Stimulated activated CD8-positive, alpha-beta memory T cell treated with anti-CD3 and anti-CD28 coated beads, Interleukin-4, amount 100 ng/mL, for 4 hours (primary cell): ENCODE measurements at places on chromosomes 7 and 10.

GRCh38 chr10:46017733-46018132, 12.7 kb downstream of the NCOA4 start:
- DNase-seq, result no peak

GRCh38 chr7:119826547-119826946, 446.4 kb upstream of the KCND2 start:
- no peak for DNase-seq

DNA sequence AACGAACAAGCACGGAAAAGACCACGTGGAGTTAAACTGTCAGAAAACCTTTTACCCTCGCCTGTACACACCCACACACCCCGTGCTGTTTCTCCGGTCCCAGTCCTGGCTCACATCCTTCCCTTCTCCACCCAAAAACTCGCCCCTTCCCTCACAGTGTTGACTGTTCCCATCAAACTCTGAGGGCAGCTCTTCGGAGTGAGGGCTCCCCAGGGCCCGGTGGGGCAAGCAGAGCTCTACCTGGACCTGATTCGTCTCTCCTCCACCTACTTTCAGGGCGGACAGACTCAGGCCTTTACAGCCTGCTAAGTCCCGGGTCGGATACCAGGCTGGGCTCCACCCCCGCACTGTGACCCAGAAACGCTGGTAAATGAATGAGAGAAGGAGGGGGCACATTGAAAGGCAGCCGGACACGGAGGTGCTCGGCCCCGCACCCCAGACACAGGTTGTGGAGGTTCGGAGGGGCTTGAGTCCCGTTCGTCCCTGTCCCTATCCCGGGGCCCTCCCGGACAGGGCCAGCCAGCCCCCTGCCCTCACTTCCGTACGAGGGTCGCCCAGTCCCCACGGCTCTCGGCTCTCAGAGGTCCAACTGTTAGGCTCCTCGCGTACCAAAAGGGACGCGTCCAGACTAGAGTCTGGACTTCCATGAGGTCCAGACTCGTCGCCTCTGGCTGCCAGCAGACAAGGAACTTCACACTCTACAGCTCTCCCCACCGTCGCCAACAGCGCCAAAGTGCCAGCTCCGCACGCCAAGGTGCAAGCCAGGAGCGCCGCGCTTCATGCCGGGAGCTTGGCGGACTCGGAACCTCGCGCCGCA, 31.7 kb upstream of the ASL start:
- no peak for DNase-seq

DNA sequence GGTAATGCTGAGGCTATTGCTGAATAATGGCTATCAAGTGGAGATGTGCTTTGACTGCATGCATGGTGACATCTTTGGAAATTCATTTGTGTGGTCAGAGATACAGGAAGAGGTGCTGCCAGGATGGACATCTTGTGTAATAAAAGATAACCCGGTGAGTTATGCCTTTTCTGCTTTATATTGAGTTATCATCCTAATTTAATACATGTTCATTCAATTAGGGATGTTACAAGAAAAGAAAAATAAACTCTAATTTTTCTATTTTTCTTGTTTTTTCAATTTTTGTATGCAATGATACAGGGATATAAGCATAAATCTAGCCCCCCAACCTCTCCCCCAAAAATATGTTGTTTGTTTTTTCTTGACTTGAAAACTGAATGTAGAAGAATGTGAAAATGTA, 26.4 kb upstream of the LMOD2 start:
- no peak for DNase-seq

GRCh38 chr10:13528875-13529713, at the start of gene BEND7:
BEND7 (minus strand) TSS chr10:13529014; CDS start chr10:13528533, 481 bp downstream.
- DNase-seq, result no peak

DNA sequence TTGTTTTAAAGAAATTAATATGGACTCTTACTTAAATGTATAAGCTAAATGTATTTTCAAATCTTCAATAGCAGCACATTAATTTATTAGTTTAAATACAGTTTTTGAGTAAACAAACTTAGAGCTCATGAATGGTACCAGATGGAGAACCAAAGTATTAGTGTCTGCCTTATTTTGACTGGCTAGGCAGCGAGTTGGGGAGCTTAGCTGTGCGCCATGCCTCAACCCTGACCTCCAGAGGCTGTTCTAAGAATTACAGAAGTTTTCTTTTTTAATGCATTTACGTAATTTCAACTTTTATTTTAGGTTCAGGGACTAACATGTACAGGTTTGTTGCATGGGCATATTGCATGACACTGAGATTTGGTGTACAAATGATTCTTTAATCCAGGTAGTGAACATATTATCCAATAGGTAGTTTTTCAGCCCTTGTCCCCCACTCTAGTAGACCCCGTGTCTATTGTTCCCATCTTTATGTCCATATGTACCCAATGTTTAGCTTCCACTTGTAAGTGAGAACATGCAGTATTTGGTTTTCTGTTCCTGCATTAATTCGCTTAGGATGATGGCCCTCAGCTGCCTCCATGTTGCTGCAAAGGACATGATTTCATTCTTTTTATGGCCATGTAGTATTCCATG, 166.8 kb downstream of the IQUB start:
- no peak for DNase-seq

DNA sequence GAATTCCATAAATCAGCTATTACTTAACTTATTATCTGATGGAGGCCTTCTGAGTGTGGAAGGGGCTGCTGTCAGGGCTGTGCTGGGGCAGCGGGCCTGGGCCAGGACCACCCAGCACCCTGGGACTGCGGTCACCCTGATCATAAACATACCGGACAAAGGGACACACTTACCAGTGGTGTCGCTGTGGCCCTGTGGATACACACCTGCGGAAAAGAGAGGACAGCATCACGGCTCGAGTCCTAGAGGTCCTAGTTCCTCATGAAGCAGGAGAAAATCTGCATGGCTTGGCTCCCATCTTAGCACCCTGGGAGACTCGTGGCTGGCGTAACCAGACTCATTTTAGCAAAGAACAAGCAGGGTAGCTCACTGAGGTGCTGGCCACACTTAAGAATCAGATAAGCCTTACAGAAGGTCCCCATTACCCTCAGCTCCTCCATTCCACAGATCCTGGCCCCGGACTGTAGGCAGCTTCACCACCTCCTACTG, 17.7 kb downstream of the IL15RA start:
- DNase-seq, result no peak

DNA sequence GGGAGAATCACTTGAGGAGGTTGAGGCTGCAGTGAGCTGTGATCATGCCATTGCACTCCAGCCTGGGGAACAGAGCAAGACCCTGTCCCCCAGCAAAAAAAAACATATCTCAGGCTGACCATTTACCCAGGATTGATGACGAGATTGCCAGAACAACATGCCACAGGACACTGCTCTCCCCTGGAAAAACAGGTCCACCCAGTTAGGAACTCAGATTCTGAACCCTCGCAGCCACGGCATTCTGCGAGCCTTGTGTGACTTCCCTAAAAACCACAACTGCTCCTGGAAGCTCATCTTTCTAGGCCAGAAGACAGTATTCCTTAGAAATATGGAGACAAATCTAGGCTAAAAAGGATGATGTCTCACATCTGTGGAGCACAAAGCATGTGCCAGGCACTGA, 42.1 kb upstream of the SH2B2 start:
- DNase-seq, result no peak

GRCh38 chr10:73798087-73798486, 12.7 kb downstream of the ZSWIM8 start:
- DNase-seq, result no peak

DNA sequence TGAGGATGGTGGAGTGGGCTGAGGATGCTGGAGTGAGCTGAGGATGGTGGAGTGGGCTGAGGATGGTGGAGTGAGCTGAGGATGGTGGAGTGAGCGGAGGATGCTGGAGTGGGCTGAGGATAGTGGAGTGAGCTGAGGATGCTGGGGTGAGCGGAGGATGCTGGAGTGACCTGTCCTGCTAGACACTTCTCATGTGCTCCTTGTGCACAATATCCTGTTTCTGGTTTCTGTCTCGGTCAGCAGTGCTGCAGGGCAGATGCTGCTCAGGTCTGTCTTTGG, 29.2 kb downstream of the ANXA8 start:
- DNase-seq, result no peak

DNA sequence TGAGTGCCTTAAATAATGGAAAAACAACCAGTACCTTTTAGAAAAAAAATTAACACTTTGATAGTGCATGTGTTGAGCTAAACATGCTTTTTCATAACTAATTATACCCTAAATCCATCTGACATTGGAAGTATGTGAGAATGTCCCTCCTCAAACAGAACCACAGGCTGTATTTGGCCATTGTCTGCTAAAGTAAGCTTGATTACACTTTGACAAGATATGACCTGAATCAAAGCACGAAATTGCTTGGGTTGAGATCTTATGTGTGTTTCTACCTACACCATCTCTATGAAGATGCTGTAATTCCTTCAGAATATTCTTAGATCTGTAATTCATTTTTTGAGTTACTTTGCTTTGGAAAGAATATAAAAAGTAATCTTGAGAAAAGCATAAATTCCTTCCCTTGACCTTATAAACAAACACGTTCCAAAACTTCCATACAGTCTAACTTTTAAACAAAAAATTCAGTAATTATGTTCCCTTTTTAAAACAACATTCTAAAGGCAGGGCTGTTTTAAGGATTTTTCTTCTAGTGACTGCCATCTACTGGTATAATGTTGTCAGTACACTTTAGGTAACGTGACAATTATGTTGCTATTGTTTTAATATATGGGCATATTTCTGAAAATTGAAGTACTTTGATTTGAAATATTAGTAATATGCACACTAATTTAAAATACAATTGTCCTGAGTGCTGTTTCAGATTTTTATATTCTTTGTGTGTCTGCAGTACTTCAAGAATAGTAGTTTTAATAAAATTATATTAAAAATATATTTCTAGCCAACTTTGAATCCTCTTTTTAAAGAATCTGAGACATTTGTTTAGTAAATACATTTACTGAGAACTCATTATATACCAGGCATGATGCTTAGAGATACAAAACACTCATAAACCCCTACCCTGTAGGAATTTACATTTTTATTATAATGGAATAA, 20.9 kb downstream of the CD36 start:
- DNase-seq, result no peak

DNA sequence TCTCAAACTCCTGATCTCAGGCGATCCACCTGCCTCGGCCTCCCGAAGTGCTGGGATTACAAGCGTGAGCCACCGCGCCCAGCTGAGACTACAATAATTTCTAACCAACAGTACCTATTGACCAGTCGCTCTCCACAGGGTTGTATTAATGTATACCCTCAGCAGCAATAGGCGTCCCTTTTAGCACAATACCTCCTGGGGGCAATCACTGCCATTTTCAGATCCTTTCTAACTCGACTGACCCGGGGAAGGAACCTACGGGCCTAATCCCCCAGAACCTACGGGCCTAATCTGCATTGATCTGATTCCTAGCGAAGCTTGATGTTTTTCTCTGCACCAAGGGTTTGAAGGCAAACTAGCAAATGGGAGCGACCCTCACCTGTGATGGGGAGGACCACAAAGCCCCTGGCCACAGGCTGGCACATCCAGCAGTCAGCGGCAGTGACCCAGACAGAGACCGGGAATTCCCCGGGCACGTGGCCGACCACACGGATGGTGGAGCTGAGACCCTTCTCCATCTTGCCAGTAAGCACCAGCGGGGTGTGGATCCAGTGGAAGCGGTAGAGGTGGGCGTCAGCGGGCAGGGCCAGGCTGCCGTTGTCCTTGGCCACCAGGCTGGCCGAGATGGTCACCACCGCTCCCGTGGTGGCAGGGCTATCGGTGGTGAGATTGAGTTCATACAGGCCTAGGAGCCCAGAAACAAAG, 6.9 kb downstream of the TMEM130 start:
- DNase-seq, result no peak

- no peak for DNase-seq
Measured at GRCh38 chr10:99676895-99677294, 17.6 kb downstream of the ENTPD7 start.

- DNase-seq, result no peak
Measured at GRCh38 chr7:43729924-43730248, 563 bp upstream of the COA1 start.

GRCh38 chr10:97047788-97048187, 138.0 kb downstream of the SLIT1 start:
- no peak for DNase-seq
